ENCODE measurements at places on chromosomes 6 and 20.

DNA sequence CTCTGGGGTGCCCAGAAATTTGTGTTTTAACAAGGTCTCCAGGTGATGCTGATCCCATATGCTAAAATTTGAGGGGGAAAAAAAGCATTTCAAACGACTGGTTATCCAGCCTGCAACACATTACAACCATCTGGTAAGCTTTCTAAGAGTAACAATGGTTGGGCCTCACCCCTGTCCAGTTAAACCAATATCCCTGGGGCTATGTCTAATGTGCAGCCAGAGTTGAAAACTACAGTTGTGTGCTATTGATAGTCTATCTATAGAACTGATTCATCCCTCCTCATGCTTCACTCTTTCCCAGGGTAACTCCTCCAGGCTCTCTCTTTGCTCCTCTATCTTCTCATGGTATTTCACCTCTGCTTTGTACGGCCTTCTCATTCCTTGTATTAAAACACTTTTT is 458.3 kb downstream of the MMUT start:
- DNase-seq: no peak

GRCh38 chr6:34246563-34247391 is 2.0 kb downstream of the SMIM29 start:
- no peak for DNase-seq

GRCh38 chr6:16352258-16352635 is 113.9 kb downstream of the GMPR start:
- DNase-seq: no peak

GRCh38 chr6:131914967-131915751 is 36.0 kb downstream of the CCN2 start:
- DNase-seq: peak; percentile 76

DNA sequence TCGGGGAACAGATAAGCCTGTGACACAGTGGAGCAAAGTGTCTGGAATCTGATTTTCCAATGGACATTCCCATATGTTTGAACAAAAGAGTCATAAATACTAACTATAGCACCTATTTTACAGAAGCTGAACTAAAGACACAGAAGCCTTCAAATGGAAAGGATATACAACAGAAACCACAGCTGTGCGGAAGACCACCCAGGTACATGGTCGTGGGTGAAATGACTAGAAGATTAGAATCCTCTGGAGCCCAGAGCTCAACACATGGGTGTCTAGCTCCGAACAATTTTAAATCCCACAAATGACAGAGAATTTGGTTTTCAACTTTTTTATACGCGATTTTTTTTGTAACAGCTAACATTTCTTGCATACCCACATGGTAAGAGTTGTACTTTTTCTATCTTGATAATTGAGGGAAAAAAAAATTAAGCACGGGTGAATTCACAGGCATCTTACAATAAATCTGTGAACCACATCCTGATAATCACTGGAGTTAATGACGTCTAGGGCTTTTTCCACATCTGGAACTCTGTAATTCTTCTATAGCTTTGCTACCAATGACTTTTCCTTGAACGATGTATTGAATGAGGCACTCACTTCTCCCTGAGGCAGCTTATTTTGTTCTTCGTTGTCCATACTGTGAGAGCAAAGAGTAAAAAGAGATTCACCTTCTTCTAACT is 271.1 kb upstream of the AGPAT4 start:
- DNase-seq: no peak

GRCh38 chr20:37111926-37112455 is 16.2 kb upstream of the RBL1 start:
- DNase-seq: no peak

- DNase-seq: no peak
Observed at GRCh38 chr20:13670160-13670559, 31.4 kb upstream of the TASP1 start.

DNA sequence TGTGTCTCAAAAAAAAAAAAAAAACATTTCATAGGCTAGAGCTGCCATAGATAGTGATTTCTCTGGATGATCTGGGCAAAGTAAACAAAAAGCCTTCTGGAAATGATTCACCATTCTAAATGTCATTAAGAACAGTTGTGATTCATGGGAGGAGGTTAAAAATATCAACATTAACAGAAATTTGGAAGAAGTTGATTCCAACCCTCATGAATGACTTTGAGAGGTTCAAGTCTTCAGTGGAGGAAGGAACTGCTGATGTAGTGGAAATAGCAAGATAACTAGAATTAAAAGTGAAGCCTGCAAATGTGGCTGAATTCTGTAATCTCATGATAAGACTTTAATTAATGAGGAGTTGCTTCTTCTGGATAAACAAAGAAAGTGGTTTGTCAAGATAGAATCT is 26.8 kb upstream of the MMP24 start:
- no peak for DNase-seq

DNA sequence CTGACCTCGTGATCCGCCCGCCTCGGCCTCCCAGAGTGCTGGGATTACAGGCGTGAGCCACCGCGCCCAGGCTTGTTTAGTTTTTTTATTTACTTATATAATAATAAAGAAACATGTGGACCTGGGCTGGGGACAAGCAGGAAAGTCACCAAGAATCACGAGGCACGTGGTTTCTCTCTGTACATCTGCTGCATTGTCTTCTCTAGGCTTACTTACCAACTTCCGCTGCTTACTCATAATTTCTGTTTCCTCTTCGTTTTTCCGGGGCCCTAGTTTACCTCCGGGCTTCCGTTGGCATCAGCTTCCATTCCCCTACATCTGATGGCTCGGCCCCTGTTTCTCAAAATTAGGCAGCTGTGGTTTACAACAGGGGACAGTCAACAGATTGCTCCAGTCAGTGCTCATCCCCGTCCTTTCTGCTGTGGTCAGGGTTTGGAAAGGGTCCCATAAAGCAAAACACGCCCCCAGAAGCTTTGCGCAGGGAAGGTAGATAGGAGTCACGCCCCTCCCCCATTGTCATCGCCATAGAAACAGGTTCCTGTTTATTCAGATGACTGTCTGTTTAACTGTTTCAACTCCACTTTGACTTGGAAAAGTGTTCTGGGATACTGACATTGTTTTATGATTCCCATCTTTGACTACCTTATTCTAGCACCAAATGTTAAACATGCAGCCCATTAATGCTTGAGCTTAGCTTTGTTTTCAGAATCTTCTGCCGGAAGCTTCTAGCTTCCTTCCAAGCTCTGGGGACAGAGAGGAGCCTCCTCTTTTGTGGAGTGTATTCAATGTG is 31.9 kb upstream of the TXLNB start:
- peak; percentile 33 for DNase-seq

DNA sequence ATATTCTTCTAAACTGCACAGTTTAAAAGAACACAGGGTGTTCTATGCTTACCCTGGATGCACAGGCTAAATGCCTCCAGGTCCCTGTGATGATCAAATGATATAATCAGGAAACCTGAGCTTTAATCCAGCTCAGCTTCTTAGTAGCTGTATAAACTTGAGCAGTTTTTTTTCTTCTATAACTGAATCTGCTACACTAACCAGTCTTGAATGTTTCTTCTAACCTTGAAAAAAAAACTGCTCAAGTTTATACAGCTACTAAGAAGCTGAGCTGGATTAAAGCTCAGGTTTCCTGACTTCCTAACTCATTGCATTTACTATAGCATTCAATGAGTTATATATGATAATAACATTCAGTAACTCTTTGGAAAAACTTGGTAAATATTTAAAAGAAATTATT is 358.2 kb downstream of the CD109 start:
- no peak for DNase-seq

GRCh38 chr6:76779068-76779467 is 684.2 kb downstream of the HTR1B start:
- DNase-seq: no peak

GRCh38 chr6:119749335-119749734 is 399.8 kb upstream of the MAN1A1 start:
- DNase-seq: no peak
